NCI-H524 (cell line): ENCODE measurements at places on chromosomes 12 and 14.

GRCh38 chr12:55899082-55899481, 28.6 kb downstream of the PYM1 start:
- DNase-seq = no peak

DNA sequence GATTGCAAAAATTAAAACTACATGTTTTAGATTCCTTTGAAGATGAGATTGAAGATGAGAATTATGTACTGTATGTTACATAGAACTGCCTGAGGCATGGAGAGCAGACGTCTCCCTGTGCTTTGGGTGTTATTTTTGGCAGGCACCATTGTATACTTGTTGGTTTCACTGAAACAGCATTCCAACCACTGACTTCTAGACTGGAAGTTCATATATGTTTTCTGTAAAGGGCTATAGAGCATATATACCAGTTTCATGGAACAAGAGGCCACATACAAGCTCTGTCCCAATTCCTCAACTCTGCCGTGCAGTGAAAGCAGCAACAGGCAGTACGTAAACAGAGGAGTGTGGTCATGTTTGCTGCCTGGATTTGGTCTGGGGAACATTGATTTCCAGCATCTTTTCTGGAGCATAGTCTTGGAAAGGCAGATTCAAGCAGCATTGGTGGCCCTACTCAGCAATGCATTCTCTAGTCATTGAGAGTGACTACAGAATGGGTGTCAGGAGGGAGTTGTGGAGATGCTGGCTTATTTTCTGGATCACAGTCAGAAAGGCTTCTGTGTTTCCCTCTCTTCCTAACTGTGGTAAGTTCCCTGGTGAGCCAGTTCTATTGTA, 57.6 kb upstream of the CNTN1 start:
- no peak for DNase-seq

GRCh38 chr14:70902184-70902583, 5.1 kb upstream of the PCNX1 start:
- DNase-seq = no peak

- no peak for DNase-seq
Measured at GRCh38 chr12:121748218-121748570, 35.6 kb downstream of the TMEM120B start.

- peak; percentile 20 for DNase-seq
Measured at GRCh38 chr14:29043737-29044136, 277.1 kb downstream of the FOXG1 start.

- peak; percentile 46 for DNase-seq
Measured at GRCh38 chr12:102816816-102817434, 100.1 kb downstream of the PAH start.

DNA sequence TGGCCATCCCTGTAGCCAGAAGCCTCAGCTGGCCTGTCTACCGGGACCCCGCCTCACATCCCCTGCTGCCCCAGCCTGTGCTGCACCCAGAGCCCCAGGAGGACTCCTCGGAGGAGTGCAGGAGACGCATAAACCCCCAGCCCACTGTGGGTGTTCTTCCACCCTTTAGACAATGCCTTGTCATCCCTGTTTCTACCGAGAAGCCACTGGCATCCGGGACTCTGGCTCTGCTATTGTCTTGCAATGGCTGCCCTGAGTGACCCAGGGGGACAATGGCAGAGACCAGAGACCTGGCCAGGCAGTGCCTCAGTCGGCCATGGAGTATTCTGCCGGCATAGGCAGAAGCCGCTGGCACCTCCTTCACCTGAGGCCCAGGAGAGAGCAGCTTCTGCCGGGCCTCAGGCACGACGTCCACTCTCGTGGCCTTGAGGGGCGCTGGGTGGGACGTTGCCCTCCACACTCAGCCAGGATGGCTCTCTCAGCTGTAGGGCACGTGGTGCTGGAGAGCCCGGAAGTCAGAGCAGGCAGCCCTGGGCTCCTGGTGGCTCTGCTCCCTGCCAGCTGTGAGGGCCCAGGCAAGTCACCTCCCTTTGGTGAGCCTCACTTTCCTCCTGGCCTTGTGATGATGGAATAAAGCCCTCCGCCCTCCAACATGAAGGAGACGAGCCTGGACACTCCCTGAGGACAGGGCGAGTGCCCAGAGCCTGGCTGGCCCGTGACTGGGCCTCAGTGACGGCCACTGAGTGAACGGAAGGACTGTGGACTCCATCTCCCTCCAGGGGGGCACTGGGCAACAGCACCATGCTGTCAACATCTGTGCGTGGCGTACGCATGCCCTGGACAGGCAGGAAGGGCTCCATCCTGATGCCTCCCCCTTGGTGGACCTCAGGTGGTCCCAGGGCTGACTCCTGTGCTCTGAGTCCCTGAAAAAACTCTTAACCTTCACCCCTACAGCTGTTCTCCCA, 41.0 kb downstream of the TRAFD1 start:
- no peak for DNase-seq

- DNase-seq = peak; percentile 4
Measured at GRCh38 chr12:45644541-45644940, 85.0 kb upstream of the ARID2 start.

- DNase-seq = peak; percentile 80
Measured at GRCh38 chr14:100025111-100025510, 40.1 kb upstream of the EVL start.

GRCh38 chr14:71720978-71721624, 211.1 kb upstream of the RGS6 start:
- DNase-seq = peak; percentile 78

- no peak for DNase-seq
Measured at GRCh38 chr14:77436042-77436441, 12.7 kb upstream of the NOXRED1 start.

DNA sequence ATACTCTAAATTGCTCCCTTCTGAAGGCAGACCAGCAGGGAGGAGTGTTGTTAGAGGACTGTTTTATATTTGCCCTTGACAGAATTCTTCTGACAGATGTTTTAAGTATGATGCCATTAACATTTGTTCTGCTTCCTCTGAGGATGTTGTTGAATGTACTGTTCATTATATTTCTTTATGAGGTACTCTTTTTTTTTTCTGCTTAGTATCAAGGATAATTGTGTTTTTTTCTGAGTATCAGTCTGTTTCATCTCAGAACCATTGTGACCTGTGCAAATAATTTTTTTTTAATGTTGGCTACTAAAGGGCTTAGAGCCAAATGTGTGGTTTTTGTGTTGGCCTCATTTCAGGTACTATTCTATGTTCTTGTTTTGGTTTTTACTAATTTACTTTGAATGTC, 10.6 kb downstream of the METAP2 start:
- DNase-seq = no peak

DNA sequence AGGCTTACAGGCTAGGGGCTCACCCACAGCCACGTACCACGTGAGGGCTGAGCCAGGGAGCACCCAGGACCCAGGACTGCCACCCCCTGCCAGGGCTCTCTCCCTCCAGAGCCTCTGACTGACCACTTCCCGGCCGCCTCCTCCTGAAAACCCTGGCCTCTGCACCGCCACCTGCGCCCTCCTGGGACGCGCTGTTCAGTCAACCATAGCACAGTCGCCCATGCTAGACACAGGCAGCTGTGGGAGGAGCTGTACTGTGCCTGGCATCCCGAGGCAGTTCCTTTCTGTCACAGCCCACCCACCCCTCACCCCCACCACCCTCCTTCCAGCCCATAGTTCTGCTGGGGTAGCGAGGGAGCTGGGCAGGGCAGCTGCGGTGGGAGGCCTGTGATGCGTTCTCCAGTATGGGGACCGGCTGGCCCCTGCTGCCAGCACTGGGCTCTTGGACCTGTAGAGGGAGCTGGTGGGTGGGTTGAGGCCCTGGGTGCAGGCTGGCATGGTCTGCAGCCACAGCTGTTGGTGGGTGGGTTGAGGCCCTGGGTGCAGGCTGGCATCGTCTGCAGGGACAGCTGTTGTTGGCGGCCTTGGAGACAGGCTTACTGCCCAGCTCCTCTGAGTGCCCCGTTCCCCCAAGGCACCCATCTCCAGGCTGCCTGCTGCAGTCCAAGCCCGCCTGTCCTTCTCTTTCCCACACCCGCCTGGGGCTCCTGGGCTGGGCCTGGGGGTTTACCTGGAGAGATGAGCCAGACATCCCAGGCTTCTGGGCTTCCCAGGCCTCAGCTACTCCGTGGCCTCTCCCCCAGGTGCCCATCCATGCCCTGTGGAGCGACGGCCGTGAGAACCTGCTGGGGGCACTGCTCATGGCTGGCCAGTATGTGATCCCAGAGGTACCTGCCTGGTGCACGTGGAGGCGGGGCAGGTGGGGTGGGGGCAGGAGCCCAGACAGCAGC, 11.5 kb downstream of the ASPG start:
- DNase-seq = peak; percentile 86

GRCh38 chr12:3456809-3457208, 34.2 kb upstream of the PRMT8 start:
- peak; percentile 17 for DNase-seq

GRCh38 chr12:104358353-104359003, 54.9 kb downstream of the EID3 start:
- no peak for DNase-seq

GRCh38 chr12:108768591-108769500, 37.5 kb upstream of the CORO1C start:
- DNase-seq = peak; percentile 73

GRCh38 chr12:127178463-127178862, 1088.5 kb upstream of the TMEM132C start:
- no peak for DNase-seq

DNA sequence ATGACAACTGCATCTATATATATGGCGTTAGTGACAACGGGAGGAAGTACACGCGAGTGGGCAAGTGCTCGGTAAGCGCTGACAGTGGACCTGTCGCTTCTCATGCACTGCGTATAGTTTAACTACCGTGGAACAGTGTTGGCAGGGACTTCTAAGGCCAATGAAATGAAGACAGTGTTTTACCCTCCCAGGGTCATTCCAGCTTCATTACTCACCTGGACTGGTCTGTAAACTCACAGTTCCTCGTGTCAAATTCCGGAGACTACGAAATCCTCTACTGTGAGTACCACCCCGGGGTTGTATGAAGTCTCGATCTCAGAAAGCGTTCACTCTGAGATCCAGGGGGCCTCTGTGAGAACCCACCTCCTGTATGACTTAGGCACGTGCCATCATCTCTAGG, 129.2 kb upstream of the EVL start:
- no peak for DNase-seq

DNA sequence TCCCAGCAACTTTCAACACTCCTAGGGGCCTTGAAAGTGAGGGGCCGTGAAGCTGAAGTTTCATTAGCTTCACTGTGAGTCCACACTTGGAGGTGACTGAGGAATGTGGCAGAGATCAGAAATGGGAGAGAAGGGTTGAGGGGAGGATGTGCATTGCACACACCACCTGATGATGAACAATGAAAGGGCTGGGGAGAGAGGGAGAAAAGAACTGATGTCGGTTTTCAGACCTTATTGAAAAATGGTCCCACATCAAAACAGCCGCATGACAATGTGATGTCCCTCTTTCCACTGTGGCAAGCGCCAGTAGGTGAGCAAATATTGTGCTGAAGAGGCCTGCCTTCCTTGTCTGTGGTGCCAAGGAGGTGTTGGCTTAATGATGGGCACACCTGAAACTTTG, 32.3 kb upstream of the ATP23 start:
- no peak for DNase-seq

- peak; percentile 16 for DNase-seq
Measured at GRCh38 chr14:46988312-46988711, 336.7 kb upstream of the RPL10L start.

DNA sequence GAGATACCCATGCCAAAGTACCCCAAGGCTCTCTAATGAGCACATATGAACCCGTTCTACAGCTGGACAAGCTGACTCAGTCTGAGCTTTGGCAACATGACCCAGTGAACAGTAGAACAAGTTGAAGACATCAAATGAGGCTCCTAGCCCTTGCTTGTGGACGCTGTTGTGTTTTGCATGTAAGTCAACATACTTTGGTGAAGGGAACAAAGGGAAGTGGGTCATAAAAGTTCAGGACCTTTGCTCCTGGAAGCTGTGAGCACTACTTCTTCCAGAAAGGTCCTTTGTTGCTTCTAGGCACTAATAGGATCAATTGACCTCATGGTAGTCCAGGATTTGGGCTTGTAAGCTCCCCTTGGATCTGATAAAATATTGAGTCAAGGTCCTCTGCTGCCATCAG, 613.5 kb upstream of the TBX3 start:
- no peak for DNase-seq

DNA sequence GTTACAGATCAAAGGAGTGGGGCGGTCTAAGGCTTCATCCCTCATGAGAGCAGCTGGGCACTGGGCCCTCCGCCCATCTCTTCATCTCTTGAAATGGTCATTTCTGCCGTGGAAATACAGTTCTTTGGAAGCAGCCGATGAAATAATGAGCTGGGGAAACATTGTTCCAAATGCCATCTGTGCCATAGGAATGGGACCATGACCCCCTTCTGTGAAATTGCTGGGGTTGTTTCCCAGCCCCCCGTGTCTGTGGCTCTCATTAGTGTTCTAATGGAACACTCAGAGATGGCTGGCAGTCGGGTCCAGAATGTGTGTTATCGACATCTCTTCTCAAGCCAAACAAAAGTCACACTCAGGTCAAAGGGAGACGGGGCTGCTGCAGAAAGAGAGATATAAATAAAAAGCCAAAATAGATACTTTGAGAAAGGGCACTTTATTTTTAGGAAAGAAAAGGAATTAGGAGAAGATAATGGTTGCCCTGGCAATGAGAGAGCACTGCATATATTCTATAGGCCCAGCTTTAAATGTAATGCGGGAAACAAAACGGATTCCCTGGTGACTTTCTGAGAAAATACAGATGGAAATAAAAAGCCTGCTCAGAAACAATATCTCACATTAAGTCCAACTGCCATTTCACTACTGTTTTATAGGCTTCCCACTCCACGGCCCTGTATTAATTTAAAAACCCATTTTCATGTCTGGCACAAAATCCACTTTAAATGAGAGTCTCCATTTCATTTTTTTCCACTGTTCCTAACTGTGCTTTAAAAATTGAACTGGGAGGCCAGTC, 107.1 kb downstream of the TTC8 start:
- DNase-seq = no peak

GRCh38 chr12:4908684-4909409, 858 bp upstream of the KCNA1 start:
- peak; percentile 49 for DNase-seq
